ENCODE measurements at places on chromosomes 3 and 15.

- DNase-seq, result no peak
Observed at GRCh38 chr15:39878406-39878785, 41.7 kb downstream of the GPR176 start.

DNA sequence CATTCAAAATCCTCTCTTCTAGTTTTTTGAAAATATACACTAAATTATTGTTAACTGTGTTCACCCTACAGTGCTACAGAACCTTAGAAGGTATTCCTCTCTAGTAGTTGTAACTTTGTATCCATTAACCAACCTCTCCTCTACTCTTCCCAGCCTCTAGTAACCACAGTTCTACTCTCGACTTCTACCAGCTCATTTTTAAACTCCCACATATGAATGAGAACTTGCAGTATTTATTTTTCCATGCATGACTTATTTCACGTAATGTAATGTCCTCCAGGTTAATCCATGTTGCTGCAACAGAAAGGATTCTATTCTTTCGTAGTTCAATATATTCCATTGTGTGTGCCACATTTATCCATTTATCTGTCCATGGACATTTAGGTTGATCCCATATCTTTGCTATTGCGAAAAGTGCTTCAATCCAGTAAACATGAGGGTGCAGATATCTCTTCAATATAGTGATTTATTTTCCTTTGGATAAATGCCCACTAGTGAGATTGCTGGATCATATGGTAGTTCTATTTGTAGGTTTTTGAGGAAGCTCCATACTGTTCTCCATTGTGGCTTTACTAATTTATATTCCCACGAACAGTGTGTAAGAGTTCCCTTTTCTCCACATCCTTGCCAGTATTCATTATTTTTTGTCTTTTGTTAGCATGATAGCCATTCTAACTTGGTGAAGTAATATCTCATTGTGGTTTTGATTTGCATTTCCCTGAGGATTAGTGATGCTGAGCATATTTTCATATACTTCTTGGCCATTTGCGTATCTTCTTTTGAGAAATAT lies 113.7 kb upstream of the SMAD3 start:
- no peak for DNase-seq

- no peak for DNase-seq
Observed at GRCh38 chr3:53525765-53526703, 31.6 kb downstream of the CACNA1D start.

DNA sequence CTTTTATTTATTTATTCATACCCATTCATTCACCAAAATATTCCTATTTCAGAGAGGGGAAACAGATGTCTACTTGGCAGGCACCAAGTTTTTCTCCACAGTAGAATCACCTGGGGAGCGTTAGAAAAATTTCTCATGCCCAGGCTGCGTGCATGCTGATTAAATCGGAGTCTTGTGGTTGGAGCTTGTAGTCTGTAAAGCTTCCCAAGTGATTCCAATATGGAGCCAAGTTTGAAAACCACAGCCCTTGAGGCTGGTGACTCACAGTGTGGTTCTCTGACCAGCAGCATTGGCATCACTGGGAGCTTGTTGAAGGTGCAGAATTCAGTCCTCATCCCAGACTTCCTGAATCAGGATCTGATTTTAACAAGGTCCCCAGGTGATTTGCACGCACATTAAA lies 49.7 kb downstream of the PDHB start:
- DNase-seq, result no peak

- no peak for DNase-seq
Observed at GRCh38 chr3:22526266-22526837, 676.8 kb upstream of the UBE2E2 start.

- no peak for DNase-seq
Observed at GRCh38 chr3:128933213-128933921, 53.9 kb downstream of the ACAD9 start.

GRCh38 chr15:63263519-63263918 lies 13.9 kb upstream of the APH1B start:
- no peak for DNase-seq

DNA sequence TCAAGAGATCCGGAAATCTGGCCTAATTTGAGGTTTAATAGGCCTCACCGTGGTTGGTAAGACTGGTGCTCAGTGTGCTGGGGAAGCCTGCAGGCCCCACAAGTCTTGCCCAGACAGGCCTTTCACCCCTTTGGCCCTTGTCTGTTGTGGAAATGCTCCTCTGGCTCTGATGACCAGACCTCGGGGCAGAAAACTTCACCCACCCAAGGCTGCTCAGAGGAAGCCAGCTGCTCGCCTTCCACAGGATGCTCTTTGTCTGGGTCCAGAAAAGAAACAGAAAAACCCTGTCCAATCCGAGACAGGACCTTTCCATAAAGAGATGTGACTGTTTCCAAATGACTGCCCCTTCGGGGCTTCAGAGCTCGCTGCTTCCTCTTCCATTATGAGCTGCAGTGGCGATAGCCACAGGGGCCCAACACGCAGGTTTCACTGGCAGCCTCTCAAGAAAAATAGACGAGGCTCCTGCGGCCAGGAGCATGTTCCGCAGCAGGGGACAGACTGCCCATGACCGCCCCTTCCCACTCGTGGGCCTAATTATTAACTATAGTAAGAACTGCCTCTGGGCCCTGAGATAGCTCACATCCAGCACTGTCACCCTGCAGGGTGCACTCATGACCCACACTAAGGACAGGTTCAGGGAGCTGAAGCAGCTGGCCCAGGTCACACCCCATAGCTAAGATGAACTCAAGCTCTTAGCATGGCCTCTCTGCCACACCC lies 6.8 kb upstream of the SNX22 start:
- no peak for DNase-seq

Measured in CD4-positive, alpha-beta T cell treated with Interferon gamma for 1 hour (primary cell).